ENCODE measurements at places on chromosomes 3 and 15.

GRCh38 chr3:120780977-120781376 lies 38.4 kb downstream of the GTF2E1 start:
- no peak for DNase-seq

DNA sequence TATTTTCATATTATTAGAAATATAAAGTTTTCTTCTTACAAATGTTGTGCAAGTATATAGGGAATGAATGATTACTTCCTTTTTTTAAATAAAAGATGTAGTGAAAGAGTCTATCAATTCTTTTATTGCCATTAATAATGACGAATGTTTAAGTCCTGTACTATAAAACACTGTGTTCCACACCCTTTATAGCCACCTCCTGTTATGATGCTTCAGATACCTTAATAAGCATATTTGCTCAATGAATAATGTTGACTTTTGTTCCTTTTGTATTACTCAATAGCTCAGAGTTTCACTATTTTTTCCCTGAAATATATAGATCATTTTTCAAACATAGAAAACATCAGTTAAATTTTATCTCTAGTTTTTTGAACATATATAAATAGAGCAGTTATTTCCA lies 378.2 kb upstream of the THBS1 start:
- DNase-seq, result no peak

GRCh38 chr3:72968266-72968664 lies 28.3 kb upstream of the PPP4R2 start:
- DNase-seq, result no peak

DNA sequence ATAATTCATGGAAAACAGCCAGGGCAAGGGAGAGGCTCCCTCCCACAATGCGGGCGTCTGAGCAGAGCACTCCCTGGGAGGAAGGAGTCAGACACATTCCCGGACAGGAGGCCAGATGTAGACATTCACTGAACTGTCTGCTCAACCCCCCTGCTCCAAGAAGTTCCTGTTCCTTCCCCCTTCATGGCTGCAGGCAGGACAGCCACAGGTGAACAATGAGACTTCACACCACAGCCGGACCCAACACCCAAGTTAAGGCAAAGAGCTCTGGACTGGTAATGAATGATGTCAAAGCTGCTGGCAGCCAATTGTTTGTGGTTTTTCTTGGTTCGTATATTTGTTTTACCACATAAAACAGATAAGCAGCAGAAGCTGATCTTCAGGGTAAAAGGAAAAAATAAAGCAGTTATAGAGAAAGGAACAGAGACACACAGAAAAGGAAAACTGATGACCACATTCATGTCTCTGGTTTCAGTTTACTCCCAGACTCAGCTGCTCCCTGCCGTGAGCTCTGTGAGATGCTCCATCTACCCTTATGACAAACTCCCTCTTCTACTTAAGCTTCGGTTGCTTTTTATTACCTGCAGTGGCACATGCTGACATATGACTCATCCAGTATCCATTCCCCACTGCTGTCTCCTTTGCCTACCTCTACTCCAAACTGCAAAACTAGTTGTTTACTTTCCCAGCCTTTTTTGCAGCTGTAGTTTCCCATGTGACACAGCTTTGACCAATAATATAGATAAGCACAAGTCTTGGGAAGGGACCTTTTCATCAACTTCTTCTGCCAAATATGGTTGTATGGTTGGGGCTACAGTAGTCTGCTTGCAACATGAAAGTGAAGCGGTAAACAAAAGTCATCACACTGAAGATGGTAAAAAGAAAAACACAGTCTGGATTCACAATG lies 33.1 kb downstream of the DZIP1L start:
- DNase-seq, result peak; percentile 33

- DNase-seq, result no peak
Measured at GRCh38 chr3:51974277-51974962, 444 bp upstream of the ABHD14A start.

DNA sequence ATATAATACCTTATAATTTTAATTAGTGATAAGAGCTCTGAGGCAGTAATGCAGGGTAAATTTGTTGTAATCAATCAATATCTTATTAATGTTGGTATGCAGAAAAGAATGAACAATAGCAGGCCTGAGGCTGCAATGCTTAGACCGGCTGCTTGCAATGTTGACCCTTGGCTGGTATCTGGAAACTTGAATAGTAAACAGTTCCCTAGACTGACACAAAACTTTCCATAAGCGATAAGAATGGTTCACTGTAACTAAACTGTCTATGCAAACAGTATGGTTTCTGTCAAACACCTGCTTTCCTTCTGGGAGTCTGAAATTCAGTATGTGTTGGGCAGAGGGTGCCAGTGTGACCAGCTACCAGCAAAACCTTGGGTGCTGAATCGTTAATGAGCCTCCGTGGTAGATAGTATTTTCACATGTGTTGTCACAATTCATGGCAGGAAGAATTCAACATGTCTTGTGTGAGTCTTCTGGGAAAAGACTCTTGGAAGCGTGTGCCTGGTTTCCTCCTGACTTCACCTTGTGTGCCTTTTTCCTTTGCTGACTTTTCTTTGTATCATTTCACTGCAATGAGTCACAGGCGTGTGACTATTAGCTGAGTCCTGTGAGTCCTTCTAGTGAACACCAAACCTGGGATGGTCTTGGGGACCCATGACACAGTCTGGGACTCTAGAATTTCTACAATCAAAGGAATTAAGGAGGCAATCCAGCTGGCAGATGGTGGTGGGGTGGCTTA lies 30.7 kb upstream of the CLRN1 start:
- no peak for DNase-seq

DNA sequence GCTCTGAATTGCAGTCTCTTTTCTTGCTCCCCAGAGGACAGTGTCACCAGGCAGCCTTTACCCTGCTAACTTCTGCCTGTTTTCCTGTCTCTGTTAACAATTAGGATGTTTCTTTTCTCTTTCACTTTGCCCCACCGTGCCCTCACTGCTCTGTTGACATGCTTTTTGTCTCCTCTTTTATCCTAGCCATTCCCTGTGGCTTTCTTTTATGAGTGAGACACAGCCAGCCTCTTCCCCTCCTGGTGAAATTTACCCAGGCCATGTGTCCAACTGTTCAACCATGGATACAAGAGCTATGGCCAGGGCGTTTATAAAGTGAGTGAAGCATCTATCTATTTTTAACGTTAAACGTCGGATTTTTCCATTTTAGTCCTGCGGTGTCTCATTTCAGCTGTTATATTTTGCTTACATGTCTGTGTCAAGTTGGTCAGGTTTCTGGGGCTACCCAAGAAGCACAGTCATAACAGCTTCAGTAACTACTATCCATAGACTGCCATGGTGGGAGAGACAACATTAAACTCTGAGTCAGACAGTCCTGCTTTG lies 443.2 kb upstream of the AZI2 start:
- DNase-seq, result no peak

Data from NB4 (cell line).